ENCODE measurements at places on chromosomes 2 and 18. TPM values are rescaled to one million over a fixed set of nuclear protein-coding genes. Genes with fewer than 3 reads are reported as not detected.

The SIX3 gene
- 0.39 TPM for total RNA-seq

The LIMS1 gene
- 76.4 TPM for total RNA-seq

The PLB1 gene
- total RNA-seq = 0.39 TPM

The GALR1 gene
- total RNA-seq = not detected

The CFAP65 gene
- total RNA-seq = 0.20 TPM

The HRH4 gene
- total RNA-seq = under 0.01 TPM

The APOB gene
- under 0.01 TPM for total RNA-seq

The CHST9 gene
- not detected for total RNA-seq

The EHD3 gene
- 14.7 TPM for total RNA-seq

The MEP1B gene
- not detected for total RNA-seq

The ATP8B1 gene
- total RNA-seq = 43.2 TPM

The PLEK gene
- total RNA-seq = not detected

The ACVR1 gene
- 23.7 TPM for total RNA-seq

The GPC1 gene
- total RNA-seq = 88.9 TPM

The ASAP2 gene
- total RNA-seq = 59.0 TPM

The PGAP1 gene
- 5.9 TPM for total RNA-seq

The SEMA4F gene
- total RNA-seq = 3.3 TPM

The CBLN2 gene
- not detected for total RNA-seq

The FOXI3 gene
- not detected for total RNA-seq

The DYTN gene
- not detected for total RNA-seq

The COL5A2 gene
- 186 TPM for total RNA-seq

The ASXL3 gene
- total RNA-seq = 0.59 TPM

Measured in subcutaneous preadipocyte (primary cell).